Amygdala (tissue), 56 donors: ENCODE measurements at places on chromosomes 6 and 20.

DNA sequence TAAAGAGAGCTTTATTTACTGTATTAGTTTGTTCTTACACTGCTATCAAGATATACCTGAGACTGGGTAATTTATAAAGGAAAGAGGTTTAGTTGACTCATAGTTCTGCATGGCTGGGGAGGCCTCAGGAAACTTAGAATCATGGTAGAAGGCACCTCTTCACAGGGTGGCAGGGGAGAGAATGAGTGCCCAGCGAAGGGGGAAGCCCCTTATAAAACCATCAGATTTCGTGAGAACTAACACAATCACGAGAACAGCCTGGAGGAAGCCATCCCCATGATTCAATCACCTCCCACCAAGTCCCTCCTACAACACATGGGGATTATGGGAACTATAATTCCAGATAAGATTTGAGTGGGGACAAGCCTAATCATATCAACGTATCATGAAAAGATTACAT lies 27.2 kb downstream of the ARID1B start:
- DNase-seq: no peak

GRCh38 chr6:21836772-21837425 lies 243.3 kb downstream of the SOX4 start:
- no peak for DNase-seq

DNA sequence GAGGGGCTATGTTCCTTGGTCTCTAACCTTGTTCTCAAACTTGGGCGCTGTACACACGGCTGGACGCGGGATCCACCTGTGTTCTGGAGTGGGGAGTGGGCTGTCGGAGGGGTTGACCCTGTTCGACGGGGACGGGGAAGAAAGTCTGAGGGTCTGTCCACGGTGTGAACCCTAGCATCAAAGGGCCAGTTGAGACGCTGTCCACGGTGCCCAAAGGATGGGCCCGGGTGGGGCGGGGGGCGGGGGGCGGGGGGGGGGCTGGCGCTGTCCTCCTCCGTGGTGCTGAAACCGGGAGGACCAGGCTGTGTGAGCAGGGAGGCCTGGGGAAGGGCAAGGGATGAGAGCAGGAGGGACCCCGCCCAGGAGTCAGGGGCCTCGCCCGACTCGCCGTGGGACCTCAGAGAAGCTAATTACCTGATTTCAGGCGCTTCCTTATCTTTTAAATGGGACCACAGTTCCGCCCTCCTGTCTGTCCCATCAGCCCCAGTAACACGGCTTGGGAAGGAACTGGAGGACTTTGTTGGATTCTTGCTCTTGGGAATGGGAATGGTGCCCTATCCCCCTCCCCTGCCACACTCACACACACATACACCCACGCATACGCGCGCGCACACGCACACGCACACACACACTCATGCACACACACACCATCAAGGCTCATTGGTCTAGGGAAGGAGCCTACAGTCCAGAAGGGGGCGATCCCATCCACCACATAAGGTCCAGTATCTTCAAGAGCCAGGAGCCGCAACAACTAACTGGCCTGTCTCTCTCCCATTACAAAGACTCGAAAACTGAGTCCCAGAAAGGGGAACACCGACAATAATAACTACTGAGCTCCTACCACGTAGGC lies 1.0 kb upstream of the VSTM2L start:
- DNase-seq: no peak

- no peak for DNase-seq
Observed at GRCh38 chr6:35596448-35597442, 84.0 kb upstream of the TULP1 start.

DNA sequence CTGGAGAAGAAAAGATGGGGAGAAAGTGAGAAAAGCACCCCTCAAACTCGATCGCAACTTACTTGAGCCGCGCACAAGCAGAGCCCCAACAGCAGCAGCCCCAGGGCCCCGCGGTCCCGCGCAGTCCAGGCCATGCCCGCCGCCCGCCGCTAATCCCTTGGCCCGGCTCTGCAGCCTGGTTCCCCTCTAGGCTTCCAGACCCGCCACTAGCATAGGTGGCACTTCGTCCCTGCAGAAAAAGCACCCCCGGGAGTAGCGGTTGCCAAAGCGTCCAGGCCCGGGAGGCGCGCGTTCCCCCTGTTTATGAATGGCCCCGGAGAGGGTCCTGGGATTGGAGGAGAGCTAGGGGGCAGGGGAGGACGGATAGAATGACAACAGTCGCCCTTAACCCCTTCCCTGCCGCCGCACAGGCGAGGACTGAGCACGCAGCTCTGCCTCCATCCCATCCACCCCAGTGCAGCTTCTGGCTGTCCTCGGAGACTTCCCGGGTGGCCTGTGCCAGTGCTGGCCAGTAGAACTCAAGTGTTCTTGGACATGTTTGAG lies 19.9 kb downstream of the COL9A1 start:
- no peak for DNase-seq
